ENCODE measurements at places on chromosomes 6 and 20.

DNA sequence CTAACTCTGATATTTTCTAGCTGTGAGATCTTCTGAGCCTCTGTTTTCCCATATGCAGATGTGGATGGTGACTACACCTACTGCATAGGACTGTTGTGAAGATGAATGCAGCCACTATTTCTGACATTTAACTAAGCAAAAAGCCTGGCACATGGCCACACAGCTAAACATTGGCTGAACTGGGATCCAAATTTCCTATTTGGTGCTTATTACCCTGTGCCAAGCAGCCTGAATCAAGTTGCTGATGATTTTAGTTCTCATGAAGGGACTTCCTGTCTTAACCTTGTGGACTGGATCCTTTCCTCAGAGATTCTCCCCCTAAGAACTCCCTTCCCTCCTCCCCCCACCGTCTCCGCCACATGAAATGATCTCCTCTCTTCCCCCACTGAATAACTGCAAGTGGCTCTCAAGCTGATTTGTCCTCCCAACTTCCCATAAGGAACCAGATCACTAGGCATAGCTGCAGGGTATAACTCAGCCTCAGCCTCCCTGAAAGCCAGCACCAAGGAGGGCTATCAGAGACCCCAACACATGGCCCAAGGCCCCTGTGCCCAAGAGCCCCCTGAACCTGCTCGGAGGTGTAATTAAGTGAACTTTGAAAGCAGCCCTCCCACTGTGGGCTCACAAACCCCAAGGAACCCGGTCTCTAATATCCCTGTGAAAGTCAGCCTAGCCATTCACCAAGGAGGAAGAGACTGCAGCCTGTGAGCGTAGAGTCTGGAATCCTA, 55.7 kb downstream of the MAFB start:
- no peak for DNase-seq

GRCh38 chr6:71194724-71195123, 93.9 kb upstream of the OGFRL1 start:
- no peak for DNase-seq

DNA sequence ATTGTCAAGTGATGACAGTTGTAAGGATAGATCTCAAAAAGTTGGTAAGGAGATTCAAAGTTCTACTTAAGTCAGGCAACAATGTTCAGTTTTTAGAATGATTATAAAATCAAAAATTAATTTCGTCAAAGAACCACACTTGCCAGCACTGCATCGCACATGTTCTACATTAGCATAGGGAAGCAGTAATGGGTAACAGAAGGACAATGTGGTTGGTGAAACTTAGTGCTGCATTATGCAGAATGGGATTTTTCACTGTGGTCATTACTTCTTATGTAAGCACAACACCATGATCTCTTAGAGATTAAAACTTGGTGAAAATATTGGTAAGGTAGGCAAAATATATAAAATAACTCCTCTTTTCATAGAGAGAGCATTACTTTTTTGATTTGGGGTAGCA, 173.7 kb upstream of the THEMIS start:
- no peak for DNase-seq

DNA sequence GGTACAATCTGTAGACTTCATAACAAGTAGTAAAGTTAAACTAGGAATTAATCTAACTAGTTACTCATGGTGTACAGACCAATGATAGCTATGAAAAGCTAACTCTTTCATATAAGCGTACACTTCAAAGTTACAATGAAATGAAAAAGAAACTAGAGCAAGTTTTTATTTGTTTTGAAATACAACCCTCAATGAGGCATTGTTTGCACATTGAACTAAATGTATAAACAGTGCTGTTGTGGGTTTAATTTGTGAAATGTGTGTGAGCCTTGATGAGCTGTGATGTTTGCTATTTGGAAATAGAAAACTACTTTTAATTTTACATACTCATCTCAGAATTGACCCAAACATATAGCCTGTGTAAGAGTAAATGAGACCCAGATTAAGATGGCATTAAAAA, 11.1 kb upstream of the EYA4 start:
- no peak for DNase-seq

- DNase-seq: no peak
Observed at GRCh38 chr6:36285187-36285671, 15.4 kb downstream of the PNPLA1 start.

DNA sequence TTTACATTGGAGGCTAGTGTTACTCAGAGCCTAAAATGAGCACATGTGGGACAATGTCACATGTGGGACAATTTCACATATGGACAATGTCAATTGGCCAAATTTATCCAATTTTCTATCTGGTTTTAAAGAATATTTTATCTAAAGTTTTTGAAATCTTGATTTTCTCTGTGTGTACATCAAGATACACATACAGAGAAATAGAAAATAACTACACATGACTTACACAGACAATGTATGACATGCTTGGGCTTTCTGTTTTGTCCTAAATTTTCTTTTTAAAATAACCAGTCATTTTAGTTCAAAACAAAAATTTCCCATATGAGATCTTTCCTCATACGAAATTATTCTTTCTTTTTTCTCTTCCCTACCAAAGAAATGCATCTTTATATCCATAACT, 24.6 kb downstream of the GGTLC1 start:
- DNase-seq: no peak

- no peak for DNase-seq
Observed at GRCh38 chr6:156451088-156451487, 326.1 kb upstream of the ARID1B start.

Measured in T-helper 9 cell (primary cell).